ENCODE measurements at places on chromosomes 4 and X.

DNA sequence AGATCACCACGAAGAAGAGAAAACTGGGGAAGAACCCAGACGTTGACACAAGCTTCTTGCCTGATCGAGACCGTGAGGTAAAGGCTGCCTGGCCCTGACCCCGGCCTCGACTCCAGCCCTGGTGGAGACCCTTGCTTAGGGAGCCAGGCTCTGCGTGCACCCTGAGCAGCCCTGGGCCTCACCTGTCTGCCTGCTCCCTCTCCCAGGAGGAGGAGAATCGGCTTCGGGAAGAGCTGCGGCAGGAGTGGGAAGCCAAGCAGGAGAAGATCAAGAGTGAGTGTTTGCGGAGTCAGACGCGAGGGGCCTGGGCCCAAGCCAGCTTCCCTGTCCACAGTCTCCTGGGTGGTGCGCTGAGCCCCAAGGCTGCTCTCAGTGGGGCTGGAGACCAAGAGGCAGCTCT is 4.5 kb downstream of the FAM50A start:
- DNase-seq: no peak

DNA sequence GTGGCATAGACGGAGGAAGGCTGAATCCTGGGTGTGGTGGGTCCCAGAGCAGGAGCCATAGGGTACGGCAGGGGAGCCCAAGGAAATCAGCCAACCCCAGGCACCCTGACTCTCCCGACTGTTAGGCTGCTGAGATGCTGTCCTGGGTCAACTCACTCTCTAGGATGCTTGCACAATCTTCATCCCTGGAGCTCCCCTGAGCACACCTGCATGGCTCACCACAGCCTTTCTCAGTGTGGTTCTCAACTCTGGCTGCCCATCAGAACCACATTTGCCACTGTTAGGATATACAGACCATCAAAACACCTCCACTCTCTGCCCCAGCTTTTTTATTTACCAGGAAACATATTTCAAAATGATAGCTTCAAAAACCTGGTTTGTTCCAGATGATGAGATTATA is 236.3 kb downstream of the FBXW7 start:
- no peak for DNase-seq

DNA sequence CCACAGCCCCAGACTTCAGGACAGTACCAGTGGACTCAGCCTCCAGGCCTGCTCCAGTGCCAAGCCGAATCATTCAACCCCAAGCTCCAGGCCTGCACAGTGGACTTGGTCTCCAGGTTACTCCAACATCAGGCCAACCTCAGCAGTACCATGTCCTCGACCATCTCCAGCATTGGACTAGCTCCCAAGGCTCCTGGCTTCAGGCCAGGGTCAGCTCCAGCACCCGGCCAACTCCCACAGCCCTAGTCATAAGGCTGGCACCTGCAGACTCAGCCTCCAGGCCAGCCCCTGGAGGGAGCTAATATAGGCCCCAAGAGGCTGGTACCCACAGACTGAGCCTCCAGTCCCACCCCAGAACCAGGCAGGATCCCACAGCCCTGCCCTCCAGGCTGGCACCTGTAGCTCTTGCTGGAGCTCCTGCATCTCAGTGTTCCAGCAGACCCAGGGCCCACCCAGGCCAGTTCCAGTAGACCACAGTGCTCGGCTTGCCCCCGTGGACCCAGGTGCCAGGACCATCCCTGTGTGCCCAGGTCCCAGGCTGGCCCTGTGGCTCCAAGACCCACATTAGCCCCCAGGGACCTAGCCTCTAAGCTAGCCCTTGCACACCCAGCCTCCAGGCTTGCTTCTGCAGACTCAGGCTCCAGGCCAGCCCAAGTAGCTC is 25.6 kb downstream of the ZMAT1 start:
- no peak for DNase-seq

DNA sequence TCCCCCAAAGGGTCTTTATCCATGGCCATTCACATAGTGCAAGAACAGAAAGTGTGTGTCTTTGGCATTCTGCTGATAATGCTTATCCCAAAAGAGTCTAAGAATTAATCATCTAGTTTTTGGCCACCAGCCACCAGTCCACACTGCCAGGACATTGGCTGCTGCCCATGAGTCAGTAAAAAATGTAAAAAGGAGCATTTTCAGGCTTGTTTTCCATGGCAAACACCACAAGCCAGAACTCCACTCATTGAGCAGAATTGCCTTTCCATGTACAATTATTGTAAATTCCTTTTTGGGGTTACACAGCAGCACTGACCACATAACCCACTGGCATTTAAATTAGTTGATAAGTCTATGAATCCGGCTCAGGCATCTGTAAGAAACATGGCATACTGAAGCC is 89.2 kb upstream of the PRDX4 start:
- DNase-seq: no peak

- peak; percentile 85 for DNase-seq
These were observed 50.7 kb downstream of the CLDN34 start for GRCh38 chrX:10017872-10018271.

DNA sequence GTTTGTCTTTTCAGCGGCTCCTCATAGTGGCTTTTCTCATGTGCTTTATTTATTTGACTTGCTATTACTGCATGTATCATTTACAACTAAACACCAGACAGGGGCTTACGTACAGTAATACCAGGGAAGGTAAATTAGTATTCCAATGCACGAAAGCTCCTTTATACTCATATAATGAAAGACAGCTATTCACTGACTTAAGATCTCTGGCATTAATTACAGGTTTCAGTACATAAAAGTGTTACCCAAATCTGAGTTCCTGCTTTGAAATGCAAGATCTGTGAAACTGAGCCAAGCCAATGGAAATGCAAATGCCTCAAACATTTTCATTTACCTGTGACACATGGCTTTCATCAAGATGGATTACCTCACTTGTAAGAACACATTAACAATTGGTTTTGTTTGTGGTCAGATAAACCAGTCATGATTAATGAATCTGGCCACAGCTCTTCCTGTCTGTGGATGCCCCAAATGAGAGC is 107.2 kb downstream of the ANAPC4 start:
- peak; percentile 82 for DNase-seq

DNA sequence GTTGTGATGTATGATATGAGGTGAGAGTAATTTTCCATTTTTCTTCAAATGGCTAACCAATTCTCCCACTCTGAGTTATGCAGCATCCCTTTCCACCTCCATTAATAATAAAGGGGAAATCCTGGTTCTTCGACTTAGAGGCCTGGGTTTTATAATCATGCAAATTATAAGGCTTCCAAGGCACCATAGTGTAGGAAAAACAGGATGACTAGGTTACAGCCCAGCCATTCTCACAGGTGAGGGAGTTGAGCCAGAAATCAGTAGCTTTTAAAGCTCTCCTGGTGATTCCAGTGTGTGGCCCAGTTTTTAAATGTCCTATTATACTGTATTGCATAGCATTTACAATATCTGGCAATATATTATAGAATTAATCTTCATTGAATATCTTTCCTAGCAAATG is 203.1 kb downstream of the ARHGEF9 start:
- no peak for DNase-seq

DNA sequence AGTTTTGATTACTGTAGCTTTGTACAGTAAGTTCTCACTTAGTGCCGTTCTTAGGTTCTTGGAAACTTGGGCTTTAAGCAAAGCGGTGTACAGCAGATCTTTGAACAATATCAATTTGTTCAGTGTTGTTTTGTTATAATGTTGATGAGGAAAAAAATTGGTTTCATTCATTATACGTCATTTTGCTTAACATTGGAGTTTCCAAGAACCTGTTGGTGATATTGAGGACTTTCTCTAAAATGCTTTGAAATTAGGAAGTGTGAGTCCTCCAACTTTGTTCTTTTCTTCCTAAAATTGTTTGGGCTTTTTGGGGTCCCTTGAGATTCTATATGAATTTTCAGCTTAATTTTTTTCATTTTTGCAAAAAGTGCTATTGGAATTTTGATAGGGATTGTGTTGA is 49.1 kb downstream of the STAG2 start:
- no peak for DNase-seq

GRCh38 chrX:25156832-25157231 is 141.1 kb upstream of the ARX start:
- DNase-seq: no peak

DNA sequence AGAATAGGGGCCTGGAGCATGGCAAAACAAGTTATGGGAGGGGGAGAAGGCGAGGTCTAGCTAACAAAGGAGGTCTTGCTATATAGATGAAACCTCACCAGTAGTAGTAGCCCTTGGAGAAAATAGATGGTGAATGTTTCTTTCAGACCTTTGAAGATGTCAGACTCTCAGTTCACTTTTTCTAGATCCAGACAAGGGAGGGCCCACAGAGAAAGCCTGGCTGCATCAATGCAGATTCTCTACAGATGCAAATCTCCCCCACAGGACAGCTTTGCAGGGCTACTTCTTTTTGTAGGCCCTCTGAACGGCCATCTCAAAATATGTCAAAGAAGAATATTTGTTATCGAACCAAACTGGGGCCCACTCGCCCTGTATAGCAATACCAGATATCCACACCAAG is 159.7 kb downstream of the ANK2 start:
- DNase-seq: no peak

GRCh38 chrX:72358313-72358712 is 52.6 kb upstream of the CITED1 start:
- DNase-seq: peak; percentile 59

DNA sequence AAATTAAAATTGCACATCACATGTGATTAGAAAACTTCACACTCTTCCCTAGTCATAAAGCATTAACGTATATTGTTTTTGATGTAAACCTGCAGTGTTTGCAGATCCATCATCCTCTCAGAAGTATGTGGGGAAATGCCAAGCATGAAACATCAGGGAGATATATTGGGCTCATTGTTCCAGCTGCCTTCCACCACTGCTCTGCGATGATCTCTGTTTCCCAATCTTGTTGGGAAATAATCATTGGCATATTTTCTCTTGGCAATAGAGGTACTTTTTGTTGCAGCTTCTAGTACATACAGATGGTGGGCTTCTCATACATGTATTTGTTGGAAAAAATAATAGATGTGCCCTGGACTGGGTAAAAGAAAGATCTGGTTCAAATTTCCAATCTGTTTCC is 466.3 kb upstream of the HS3ST1 start:
- DNase-seq: no peak

GRCh38 chr4:156749426-156750403 is 221.9 kb downstream of the PDGFC start:
- peak; percentile 50 for DNase-seq

DNA sequence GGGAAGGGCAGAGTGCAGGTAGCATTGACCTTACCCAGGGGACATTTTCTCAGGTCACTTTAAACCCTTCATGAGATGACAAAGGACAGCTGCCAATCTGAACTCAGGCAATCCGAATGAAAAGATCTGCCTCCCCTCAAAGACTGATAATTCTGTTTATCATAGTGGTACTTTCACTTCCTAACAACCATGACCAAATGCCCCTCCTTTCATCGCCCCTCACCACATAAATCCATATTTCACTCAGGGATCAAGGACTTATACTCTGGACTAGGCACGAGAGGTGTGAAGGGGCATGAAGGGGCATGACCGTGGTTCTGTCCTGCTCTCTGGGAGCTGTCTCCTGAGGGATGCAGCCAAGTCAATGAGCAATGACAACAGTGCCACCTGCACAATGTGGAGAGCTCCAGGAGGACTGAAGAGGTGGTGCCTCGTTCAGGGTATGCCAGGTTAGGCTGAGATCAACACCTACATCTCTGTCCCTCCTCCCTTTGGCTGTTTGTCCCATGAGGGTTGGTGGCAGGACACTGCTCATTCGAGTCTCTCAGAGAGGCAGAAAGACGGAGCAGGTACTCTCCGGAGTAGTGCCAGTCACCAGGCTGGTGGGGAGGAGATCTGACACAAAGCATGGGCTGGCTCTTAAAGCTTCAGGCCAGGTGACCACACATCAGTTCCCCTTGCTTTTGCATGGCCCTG is 12.5 kb downstream of the HS3ST1 start:
- DNase-seq: no peak

DNA sequence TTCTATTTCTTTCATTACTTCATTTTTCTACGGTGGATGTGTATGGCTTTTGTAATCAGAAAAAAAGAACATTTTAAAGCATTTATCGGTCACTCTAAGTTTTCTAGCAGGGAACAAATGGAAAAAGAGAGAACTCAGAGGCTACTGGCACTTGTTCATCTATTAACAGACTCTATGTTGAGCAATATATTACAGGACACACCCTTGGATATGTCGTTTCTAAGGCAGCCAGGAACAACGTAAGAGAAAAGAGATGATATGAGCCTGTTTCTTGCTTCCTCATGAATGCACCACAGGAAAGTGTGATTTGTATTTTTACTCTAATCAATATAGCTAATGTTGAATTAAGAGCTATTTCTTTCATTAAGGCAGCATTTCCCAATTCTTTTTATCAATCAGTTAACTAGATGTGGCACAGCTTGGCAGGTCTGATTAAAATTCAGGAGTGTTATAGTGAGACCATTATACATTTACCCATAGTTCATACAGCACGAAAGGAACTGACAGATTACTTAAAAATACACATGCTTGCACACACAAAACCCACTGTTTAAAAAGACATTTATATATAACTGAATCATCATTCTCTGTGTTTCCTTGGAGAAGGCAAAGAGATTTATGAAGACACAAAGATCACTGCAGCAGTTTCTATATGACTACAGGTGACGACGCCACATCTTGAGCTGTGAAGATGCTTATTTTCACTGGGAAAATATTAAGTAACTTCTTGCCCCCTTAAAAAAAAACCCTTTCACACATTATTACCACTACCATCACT is 13.0 kb downstream of the RAB9B start:
- DNase-seq: no peak

- DNase-seq: no peak
These were observed 77.0 kb upstream of the STOX2 start for GRCh38 chr4:183828125-183828524.

GRCh38 chrX:43003204-43003565 is 225.2 kb upstream of the PPP1R2C start:
- DNase-seq: no peak

DNA sequence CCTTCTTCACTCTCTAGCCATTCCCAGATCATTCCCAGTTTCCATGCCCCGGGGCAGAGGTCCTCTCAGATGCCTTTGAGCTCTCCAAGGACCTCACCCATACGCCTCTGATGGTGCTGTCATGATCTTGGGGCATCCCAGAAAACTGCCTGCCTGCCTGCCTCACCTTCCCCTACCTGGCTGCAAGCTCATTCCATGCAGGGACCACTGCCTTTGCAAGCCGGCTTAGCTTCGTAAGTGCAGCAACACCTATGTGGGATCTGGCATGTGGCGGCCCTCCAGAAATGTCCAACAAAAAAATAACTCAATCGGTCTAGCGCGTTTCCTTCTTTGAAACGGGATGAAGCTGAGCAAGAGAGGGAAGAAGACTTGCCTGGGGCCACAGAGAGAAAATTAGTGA is 53.0 kb downstream of the C4orf50 start:
- DNase-seq: no peak

Measured in fibroblast of lung (primary cell).